ENCODE measurements at places on chromosomes 3 and 15. TPM values are rescaled to one million over a fixed set of nuclear protein-coding genes. Genes with fewer than 3 reads are reported as not detected.

Gene SH2D7
- total RNA-seq, result not detected

GRCh38 chr15:35320158-35320780 is 225.7 kb downstream of the DPH6 start:
- no peaks in the 10 kb centered on the region for H3K27me3 ChIP-seq
- no peak overlapping the region for H3K27ac ChIP-seq
- H3K4me1 ChIP-seq, result no peaks in the 10 kb centered on the region
- no peak for DNase-seq
- H3K36me3 ChIP-seq, result no peaks in the 10 kb centered on the region

Gene FETUB
- total RNA-seq, result not detected

DNA sequence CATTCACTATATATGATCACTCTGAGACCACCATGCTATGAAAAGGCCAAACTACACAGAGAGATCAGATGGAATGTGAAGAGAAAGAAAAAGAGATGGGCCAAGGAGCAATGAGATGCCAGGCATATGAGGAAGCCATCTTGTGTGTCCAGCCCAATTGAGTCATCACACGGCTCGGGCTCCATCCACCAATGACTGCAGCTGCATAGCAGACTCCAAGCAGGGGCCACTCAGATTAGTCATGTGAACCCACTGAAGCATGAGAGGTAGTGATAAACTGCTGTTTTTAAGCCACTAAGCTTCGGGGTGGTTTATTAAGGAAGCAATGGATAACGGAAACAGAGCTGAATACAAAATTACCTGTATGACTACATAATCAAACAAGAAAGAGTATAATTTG is 185.9 kb downstream of the SUCLG2 start:
- no peaks in the 10 kb centered on the region for H3K36me3 ChIP-seq
- no peak for DNase-seq

DNA sequence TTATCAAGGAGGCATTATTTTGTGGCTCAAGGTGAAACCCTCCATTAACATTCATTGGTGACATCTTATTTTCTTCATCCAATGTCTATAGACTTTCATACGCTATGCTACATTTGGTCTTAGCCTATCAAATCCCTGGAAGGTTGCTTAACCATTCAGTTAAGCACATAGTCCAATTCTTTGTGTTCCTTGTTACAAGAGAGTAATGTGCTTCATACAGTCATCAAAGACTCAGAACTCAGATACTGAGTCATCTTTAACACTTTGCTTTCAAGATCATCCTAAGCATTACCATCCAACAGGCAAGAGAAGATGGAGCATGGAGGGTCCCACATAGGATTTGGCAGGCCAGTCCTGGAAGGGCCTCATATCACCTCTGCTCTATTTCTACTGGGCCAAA is 1202.1 kb downstream of the ROBO1 start:
- no peak overlapping the region for H3K27ac ChIP-seq
- H3K36me3 ChIP-seq, result no peaks in the 10 kb centered on the region
- DNase-seq, result no peak
- no peaks in the 10 kb centered on the region for H3K4me1 ChIP-seq
- H3K4me3 ChIP-seq, result no peak overlapping the region

Gene GALNT15
- total RNA-seq, result 19.1 TPM

GRCh38 chr15:32035285-32035684 is 5.0 kb downstream of the CHRNA7 start:
- peaks cover 7% of the 10 kb centered on the region for H3K27me3 ChIP-seq
- H3K4me3 ChIP-seq, result no peak overlapping the region
- H3K4me1 ChIP-seq, result peaks cover 9% of the 10 kb centered on the region

Gene CCR9
- total RNA-seq, result 0.30 TPM

Gene PP2D1
- not detected for total RNA-seq

GRCh38 chr3:122451371-122451770 is 35.5 kb upstream of the WDR5B start:
- H3K36me3 ChIP-seq, result peaks cover 17% of the 10 kb centered on the region
- H3K4me1 ChIP-seq, result no peaks in the 10 kb centered on the region
- no peak for DNase-seq
- H3K4me3 ChIP-seq, result no peak overlapping the region
- no peaks in the 10 kb centered on the region for H3K27me3 ChIP-seq

Gene MEGF11
- 7.8 TPM for total RNA-seq

Gene CEP152
- total RNA-seq, result 6.2 TPM

Gene SERINC4
- total RNA-seq, result 0.72 TPM

Gene SYNPR
- total RNA-seq, result 9.9 TPM

- no peak overlapping the region for H3K4me3 ChIP-seq
- H3K36me3 ChIP-seq, result no peaks in the 10 kb centered on the region
- no peak for DNase-seq
- peak overlapping the region; percentile 86 for H3K27ac ChIP-seq
- H3K27me3 ChIP-seq, result no peaks in the 10 kb centered on the region
These were observed 18.8 kb downstream of the LRIG1 start for GRCh38 chr3:66482018-66482404.

DNA sequence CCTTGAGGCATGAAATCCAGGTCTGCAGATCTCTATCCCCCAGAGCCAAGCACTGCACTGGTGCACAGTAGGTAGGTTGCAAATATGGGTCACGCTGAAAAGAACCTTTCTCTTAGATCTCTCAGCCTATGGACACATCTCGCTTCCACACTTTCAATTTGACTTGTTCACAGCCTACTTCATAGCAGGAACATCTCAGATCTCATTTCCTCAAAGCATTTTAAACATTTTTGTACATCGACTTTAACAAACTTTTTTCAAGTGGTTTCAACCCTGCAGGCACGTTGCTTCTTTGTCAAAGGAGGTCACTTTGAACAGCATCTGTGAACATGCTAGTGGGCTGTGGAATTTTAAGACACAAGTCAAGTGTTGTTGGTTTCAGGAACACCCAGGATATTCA is 76.0 kb downstream of the SLC12A8 start:
- no peak overlapping the region for H3K4me3 ChIP-seq
- H3K36me3 ChIP-seq, result no peaks in the 10 kb centered on the region
- DNase-seq, result no peak
- no peak overlapping the region for H3K27ac ChIP-seq
- H3K27me3 ChIP-seq, result no peaks in the 10 kb centered on the region

GRCh38 chr15:33304924-33305323 is 5.8 kb upstream of the RYR3 start:
- no peaks in the 10 kb centered on the region for H3K36me3 ChIP-seq
- no peak for DNase-seq
- no peak overlapping the region for H3K4me3 ChIP-seq
- peaks cover 4% of the 10 kb centered on the region for H3K27me3 ChIP-seq

Gene SLC9C1
- total RNA-seq, result 0.50 TPM

Gene DPPA2
- not detected for total RNA-seq

DNA sequence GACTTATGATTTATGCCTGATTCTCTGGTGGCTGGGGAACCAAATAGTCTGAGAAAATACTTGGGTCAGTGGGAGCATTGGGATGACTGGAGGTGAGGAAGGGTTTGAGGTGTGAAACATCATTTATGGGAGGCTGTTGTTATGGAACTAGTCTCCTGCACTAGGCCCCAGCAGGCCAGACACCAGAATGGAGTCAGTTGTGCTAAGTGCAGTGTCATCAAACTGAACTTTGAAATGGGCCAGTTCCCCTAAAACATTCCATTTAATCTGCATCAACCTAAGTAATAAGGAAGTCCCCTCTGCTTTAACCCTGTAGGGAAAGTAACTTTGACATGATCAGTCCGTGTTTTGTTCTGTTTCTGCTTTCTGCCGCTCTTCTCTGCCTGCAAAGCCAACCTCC is 44.9 kb upstream of the KLHL25 start:
- no peaks in the 10 kb centered on the region for H3K27me3 ChIP-seq
- no peak overlapping the region for H3K27ac ChIP-seq
- H3K4me3 ChIP-seq, result no peak overlapping the region
- H3K4me1 ChIP-seq, result peaks cover 9% of the 10 kb centered on the region
- no peak for DNase-seq
- H3K36me3 ChIP-seq, result no peaks in the 10 kb centered on the region

DNA sequence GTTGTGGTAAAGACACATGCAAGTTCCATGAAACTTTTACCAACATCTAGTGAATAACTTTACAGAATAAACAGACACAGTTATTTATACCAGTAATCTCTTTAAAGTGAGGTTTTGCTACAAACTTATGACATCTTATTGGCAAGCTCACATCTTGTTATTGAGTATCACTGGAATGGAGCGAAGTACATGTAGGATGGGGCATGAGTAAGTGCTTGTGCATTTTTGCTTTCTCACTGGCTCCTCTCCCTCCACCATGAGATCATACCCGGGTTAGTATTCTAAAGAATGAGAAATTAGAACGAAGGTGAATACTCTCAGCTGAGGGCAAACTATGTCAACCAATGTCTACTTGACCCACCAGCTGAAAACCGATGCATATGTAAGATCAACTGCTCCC is 193.3 kb upstream of the ZNF717 start:
- H3K4me3 ChIP-seq, result no peak overlapping the region
- H3K36me3 ChIP-seq, result no peaks in the 10 kb centered on the region
- no peaks in the 10 kb centered on the region for H3K4me1 ChIP-seq
- no peaks in the 10 kb centered on the region for H3K27me3 ChIP-seq

- H3K4me3 ChIP-seq, result no peak overlapping the region
- no peaks in the 10 kb centered on the region for H3K4me1 ChIP-seq
- no peaks in the 10 kb centered on the region for H3K27me3 ChIP-seq
- no peak overlapping the region for H3K27ac ChIP-seq
These were observed 187.4 kb downstream of the ZIC4 start for GRCh38 chr3:147218965-147219364.

DNA sequence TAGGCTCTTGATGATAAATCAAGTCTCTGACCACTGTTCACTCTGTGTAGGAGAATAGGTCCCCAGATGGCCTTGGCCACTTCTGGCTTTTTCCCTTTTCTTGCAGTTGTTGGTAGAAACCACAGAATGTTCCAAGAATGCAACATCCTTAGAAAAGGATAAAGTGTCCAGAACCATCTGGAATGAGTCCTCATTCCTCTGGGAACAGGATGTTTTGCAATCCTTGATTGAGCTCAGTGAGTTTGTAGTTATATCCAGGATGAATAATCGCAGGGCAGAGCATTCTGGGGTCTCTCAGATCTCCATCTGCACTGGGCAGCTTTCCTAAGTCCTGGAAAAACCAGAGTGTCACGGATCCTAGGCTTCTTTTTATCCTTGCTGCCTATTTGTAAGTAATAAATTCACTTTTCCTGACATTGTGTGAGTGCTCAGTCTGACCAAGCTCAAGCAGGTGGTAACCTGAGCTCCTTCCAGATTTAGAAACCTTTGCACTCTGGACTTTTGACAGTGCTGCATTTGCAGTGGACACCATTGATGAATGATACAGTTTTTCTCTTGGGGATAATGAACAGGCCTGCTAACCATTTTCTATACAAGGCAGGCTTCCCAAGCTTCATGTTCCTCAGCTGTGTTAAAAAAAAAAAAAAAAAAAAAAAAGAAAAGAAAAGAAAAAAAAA is 1028.6 kb downstream of the OTOL1 start:
- no peaks in the 10 kb centered on the region for H3K4me1 ChIP-seq
- H3K27ac ChIP-seq, result no peak overlapping the region
- H3K36me3 ChIP-seq, result no peaks in the 10 kb centered on the region
- no peaks in the 10 kb centered on the region for H3K27me3 ChIP-seq
- DNase-seq, result no peak
- no peak overlapping the region for H3K4me3 ChIP-seq

Gene DIPK2A
- 50.2 TPM for total RNA-seq

Gene GOLGA8G
- not detected for total RNA-seq

DNA sequence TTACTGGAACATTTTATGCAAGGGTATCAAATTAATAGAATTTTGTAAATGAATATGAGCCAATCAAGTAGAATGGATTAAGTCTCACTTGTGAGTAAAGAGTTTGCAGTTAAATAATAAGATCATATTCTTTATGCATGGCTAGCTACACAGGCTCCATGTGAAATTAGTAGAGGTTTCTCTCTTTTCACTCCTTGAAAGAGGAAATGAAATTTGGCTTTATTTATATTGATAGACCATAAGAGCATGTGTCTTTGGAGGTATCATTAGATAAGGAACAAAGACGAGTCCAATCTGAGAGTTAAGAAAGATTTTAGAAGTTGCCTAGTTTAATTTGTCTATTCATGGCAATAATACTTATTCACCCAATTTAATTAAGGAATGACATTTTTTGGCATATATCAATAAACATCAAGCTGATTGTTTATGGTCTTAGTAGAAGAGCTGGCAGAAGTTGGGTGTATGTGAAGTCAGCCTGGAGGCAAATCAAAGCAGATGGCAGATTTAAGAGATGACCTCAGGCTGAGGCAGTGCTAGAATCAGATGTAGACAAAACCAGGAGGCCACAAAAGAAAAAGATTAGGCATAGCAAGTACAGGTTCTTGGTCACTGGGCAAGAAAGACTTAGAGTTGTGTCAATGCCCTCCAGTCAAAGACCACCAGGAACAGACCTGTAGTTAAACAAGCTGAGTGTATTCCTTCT is 406.5 kb upstream of the ARHGEF26 start:
- H3K27me3 ChIP-seq, result no peaks in the 10 kb centered on the region
- H3K4me1 ChIP-seq, result no peaks in the 10 kb centered on the region
- no peak overlapping the region for H3K27ac ChIP-seq
- no peak for DNase-seq
- H3K36me3 ChIP-seq, result no peaks in the 10 kb centered on the region

DNA sequence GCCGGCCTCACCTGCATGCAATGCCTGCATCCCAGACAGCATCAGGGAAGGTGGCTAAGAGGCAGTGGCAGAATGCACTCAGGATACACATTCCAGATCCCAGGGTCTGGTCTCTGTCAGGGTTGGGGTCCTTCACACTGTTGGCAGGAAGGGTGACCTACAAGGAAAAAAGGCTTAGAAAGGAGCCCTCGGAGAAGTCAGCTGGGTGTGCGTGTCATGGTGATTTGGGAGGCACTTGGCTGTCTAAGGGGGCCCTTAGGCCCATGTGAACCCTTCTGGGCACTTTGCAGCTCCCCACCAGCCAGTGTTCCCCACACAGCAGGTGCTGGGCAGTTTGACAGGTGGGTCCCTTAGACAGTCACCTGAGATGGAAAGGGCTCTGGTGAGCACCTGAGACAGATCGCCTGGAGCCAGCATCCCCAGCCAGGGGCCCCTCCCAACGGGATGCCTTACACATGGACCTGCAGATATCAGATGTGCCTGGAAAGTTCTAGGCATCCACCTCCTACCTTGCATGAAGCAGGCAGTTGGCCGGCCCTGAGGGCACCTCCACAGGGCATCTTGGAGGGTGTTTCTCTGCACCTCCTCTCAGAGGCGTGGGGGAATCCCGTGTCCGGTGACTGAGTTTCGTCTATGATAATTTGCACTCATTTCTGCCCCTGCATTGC is 131.6 kb downstream of the LRRK1 start:
- no peak overlapping the region for H3K27ac ChIP-seq
- H3K4me3 ChIP-seq, result no peak overlapping the region
- H3K27me3 ChIP-seq, result no peaks in the 10 kb centered on the region
- no peak for DNase-seq
- peaks cover 41% of the 10 kb centered on the region for H3K4me1 ChIP-seq
- H3K36me3 ChIP-seq, result peaks cover 22% of the 10 kb centered on the region

DNA sequence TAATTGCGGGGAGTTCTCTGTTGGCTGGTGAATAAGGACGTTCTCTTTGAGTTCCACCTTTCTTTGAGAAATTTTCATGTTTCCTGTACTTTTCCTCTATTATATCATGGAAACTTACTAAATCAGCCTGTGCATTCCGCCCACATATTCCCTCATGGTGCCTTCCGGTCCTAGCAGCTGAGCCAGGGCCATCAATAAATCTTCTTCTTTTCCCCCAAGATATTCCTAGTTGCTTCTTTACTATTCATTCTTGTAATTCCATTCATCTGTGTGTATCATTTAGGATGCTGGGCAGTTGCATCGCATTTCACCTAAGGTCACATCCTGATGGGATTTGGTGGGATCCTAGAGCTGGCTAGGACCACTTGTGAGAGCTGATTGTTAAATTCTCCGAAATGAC is 139.2 kb downstream of the RBMS3 start:
- no peaks in the 10 kb centered on the region for H3K36me3 ChIP-seq
- H3K4me3 ChIP-seq, result no peak overlapping the region
- no peak for DNase-seq
- no peak overlapping the region for H3K27ac ChIP-seq
- no peaks in the 10 kb centered on the region for H3K4me1 ChIP-seq

Gene GOLGA8K
- total RNA-seq, result 0.50 TPM

Measured in spinal cord (tissue), 10 donors.